GM04503 (cell line): ENCODE measurements at places on chromosomes 3 and 15.
A peak's percentile ranks its signal among the peaks of the same experiment; 100 is the strongest.

- no peak for DNase-seq
Observed at GRCh38 chr15:60006203-60006862, 2.2 kb downstream of the FOXB1 start.

DNA sequence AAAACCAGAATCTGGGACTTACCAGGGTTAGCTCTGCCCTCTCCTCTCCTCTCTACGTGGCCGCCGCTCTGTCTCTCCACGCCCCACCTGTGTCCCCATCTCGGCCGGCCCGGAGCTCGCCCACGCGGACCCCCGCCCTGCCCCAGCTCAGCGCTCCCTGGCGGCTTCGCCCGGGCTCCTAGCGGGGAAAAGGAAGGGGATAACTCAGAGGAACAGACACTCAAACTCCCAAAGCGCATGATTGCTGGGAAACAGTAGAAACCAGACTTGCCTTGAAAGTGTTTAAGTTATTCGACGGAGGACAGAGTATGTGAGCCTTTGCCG, 5.4 kb downstream of the ISL2 start:
- DNase-seq = no peak

DNA sequence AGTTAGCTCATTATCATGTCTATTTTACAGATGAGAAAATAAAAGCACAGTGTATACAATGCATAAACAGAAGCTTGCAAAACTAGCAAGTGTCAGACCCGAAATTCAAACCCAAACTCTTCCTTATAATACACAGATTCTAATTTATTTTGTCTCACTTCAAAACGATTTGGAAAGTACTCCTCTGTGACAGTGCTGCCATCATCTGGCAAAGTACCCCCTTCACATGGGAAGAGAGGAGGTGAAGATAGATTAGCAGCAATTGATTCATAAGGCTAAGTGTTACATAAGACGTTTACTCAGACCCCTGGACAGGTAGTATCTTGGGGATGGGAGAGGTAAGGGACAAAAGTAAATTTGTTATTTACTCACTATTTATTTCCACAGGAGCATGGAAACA, 744.0 kb upstream of the SGO1 start:
- no peak for DNase-seq

GRCh38 chr3:88149509-88150362, at the start of gene C3orf38:
TSS of gene C3orf38 (plus strand) at chr3:88149959. CDS start at chr3:88150053, 94 bp downstream.
- DNase-seq = peak; percentile 79

GRCh38 chr15:62453375-62453774, 288.3 kb upstream of the C2CD4B start:
- no peak for DNase-seq

GRCh38 chr15:94056314-94056713, 175.0 kb upstream of the MCTP2 start:
- DNase-seq = peak; percentile 70

GRCh38 chr15:39907216-39907615, 12.8 kb downstream of the GPR176 start:
- DNase-seq = no peak

GRCh38 chr3:48456456-48456855, 9.9 kb downstream of the ATRIP start:
- DNase-seq = no peak

DNA sequence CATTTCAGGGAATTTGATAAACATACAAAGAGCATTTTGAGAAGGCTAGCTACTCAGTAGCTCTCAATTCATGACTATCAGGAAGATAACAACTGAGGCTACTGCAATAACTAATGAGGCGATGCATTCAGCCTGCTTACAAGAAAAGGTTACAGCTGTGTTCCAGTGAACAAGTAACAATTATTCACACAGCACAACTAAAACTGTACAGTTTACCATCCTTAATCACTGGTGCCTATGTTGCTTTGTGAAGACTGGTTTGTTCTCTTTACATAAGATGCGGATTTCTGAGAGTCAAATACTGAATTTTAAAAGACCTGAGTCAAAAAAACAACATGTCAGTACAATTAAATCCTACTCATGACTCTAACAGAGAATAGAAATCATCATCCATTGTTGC, 526.3 kb downstream of the OTOL1 start:
- no peak for DNase-seq

DNA sequence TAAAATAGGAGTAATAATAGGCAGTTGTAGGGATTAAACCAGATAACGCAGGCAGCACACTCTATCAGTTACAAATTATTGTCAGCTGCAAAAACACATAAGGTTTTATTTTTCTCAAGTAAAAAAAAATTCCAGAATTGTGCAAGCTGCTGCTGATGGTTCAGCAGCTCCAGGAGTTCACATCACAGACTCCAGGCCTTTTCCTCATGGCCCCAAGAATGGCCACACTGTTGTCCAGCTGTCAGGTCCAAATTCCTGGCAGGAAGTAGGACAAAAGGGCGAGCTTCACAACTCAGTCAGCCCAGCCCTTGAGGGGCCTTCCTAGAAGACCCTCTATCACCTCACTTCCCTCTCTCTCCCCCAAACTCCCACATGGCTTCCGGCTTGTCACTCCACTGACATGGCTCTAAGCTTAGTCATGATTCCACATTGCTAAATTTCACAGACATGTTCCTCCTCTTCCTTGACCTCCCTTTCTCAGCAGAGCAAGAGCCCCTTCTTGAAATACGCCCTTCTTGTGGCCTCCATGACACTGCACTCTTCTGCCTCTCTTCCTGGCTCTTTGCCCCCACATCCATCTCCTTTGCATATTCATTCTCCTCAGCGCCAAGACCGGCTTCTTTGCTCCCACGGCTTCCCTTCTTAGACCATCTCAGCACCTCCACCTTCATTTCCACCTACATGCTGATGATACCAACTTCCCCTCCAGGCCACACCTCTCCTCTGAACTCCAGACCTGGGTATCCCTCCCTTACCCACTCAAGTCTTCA, 27.4 kb upstream of the FAM174B start:
- DNase-seq = no peak

DNA sequence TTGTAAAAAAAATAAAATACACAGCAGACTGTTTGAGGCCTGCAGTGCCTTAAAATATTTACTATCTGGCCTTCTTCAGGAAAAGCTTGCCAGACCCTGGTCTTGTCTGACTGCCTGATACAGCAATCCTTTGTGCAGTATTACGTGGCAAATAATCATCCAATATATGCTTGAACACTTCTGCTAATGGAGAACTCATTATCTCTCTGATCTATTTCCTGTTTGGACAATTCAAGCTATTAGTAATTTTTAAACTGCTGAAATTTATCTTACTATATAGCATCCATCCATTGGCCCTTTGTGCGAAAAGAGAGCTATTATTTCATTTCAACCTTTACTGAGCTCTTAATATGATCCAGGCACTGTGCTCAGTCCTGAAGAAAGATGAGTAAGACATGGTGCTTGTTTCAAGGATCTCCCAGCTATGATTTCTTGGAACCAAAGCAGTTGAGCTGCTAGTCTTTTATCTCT, 15.9 kb downstream of the ATG7 start:
- no peak for DNase-seq

DNA sequence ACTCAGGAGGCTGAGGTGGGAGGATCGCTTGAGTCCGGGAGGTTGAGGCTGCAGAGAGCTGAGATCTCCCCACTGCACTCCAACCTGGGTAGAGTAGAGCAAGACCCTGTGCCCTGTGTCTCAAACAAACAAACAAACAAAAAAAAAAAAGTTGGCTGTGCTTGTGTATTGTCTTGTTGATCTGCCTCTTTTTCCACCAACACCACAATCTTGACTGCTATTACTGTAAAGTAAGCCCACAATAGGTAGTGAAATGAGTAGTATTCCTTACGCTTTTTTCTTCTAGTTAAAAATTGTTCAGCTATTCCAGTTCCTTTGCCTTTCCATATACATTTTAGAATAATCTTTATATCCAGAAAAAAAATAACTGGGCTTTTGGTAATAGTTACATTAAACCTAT, 35.5 kb downstream of the PTH1R start:
- no peak for DNase-seq

- DNase-seq = no peak
Observed at GRCh38 chr3:185931777-185932612, 5.8 kb downstream of the TRA2B start.

- no peak for DNase-seq
Observed at GRCh38 chr3:118116991-118117390, 917.7 kb downstream of the IGSF11 start.

DNA sequence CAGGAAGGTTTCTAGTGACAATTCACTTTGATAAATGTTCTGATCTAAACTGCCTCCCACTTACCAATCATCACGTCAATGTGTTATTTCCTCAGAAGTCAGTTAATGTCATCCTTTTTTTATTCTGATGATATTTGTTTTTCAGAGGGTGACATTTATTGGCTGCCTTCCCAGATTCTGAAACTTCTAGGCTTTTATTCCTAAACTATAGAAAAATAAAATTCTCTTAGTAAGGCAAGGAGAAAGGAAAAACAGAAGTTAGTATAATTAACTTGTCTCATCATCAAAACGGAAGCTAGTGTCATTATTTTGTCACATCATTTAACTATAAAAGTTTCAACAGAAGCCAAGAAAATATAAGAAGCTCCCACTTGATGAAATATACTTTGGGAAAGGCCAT, 100.0 kb upstream of the C3orf80 start:
- no peak for DNase-seq

DNA sequence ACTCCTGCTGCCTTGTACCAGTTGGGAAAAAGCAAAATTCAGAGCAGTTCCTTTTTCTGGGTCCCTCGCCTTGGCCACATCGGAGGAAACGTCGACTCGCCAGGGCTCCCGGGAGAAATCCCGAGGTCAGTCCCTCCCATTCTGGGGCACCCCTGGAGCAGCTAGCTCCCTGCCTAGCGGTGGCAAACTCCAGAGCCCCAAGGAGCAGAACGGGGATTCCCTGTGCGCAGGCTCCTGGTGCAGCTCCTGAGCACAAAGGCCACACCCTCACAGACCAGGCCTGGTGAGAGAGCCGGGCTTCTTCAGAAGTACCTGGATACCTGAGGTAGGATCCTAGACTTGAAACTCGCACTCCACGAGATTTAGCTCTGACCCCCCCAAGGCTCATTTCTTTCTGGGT, 2.6 kb downstream of the LRRC3B start:
- no peak for DNase-seq

DNA sequence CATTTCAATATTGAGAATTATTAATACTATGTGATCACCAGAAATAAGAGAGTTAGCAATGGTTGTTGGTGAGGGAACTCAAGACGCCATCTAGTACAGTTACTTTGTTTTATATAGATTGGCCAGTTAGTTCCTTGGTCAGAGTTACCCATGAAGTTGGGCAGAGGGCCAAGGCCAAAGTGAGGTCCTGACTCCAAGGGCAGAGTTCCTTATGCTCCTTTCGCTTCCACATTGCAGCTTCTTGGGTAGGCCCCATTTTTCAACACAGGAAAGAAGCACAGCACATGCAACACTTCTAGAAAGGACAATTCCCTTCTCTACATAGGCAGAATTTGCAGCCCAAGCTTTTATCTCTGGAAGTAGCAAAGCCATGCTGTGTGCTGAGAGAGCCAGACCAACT, 178.6 kb downstream of the KCNAB1 start:
- no peak for DNase-seq

DNA sequence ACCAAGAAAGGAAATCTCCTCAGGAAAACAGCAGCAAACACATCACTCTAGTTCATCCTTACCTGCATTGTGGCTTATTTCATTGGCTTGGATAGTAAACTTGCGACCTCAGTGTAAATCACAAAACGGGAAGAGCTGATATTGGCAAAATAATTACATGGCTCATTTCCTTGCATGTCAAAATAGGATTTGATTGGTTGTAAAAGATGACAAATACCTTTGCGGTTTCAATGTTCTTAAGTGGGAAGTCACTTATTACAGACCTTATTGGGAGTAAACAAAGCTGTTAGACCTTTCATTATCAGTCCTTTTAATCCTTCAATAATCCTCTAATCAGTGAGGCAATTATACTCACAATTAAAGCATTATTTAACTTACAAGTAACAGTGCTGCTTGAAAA, 590.6 kb downstream of the MAGI1 start:
- DNase-seq = no peak

DNA sequence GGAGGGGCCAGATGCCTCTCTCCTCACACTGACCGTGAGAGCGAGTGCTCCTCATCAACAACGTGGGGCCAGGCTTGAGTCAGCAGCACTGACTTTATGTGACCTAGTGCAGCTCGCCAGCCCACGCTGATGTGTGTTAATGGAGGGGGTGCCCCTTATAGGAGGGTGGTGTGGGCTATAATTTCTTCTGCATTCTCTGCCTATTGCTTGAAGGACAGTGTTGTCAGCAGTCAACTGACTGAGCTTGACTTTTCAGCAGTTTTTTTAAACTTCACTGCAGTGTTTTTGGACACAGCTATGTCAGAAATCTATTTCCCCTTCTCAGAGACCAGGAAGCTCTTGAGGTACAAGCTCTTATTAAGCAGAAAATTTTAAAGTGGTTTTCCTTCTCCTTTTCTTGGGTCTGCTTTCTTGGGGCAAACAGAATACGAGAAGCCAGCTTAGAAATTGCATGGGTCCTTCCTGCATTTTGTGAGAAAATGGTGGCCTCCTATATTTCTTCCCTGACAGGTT, 304.8 kb upstream of the CTDSPL start:
- DNase-seq = no peak

DNA sequence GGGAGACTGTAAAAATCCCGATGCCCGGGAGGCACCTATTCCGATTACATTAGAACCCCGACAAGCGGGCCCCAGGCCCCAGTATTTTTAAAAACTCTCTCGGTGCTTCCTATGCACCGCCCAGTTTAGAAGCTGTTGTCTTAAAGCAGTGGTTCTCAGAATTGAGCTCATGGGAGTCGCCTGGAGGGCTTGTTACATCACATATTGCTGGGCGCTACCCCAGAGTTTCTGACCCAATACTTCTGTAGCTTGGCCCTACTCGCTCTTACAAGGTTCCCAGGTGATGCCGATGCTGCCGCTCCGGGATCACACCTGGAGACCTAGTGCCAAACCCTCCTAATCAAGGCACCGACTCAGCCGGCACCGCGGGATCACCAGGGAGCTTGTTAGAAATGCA, 35.2 kb downstream of the CPN2 start:
- no peak for DNase-seq

DNA sequence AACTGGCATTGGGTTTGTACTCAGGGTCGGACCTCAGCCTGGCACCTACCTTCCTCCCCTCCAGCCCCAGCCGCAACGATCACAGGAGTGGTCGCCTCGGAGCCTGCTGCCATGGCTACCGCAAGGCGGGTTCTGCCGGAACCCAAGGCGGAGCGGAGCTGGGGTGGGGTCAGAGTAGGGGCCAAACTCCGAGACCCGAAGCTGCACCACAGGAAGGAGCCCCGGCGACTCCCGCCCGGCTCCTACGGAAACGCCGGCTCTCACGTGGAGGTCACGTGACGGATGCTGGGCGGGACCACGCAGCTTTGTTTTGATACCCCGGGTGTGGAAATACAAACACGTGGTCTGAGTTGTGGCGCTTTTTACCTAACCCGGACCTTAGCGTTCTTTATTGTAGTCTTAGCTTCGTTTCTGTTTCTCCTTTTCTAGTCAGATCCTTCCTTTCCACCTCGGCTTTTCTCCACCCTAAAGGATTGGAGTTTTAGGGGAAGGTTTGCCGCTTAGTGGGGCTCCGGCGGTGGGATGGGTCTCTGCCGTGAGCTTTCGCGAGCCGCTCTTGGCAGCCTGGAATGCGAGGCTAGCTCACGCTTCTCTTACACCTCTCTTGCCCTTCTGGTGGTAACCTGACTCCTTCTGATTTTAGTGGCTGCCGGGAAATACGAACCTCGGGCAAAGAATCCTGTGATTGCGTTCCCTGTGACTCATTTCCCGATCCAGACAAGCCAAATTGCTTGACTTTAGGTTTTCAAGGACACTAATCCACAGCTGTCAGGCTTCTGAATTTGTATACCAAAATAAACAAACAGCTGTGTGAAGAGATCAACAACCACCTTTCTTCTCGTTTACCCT, at the start of gene HSPBAP1:
Gene HSPBAP1 (minus strand): TSS at position 264 of the 849 bp plus-strand sequence. CDS start 151 bp downstream, at position 113.
- DNase-seq = peak; percentile 59
